Brain (organoid and tissue), 16 donors: ENCODE measurements at places on chromosomes 5 and 9. TPM values are rescaled to one million over a fixed set of nuclear protein-coding genes. Genes with fewer than 3 reads are reported as not detected.

The PTGS1 gene
- polyA plus RNA-seq: 1.4 TPM

The DBH gene
- 4.9 TPM for polyA plus RNA-seq

The PCDHB14 gene
- polyA plus RNA-seq: 1.8 TPM

The NMUR2 gene
- polyA plus RNA-seq: not detected

The C5orf34 gene
- 3.8 TPM for polyA plus RNA-seq

The NXNL2 gene
- polyA plus RNA-seq: 0.37 TPM

The ECM2 gene
- polyA plus RNA-seq: 1.3 TPM

The CBY3 gene
- not detected for polyA plus RNA-seq

The ARL14EPL gene
- polyA plus RNA-seq: not detected

The SLC34A1 gene
- not detected for polyA plus RNA-seq

The RGS7BP gene
- polyA plus RNA-seq: 1.1 TPM

The IL4 gene
- polyA plus RNA-seq: not detected

The SAPCD2 gene
- 65.8 TPM for polyA plus RNA-seq

The MUSK gene
- polyA plus RNA-seq: not detected

The SLC6A7 gene
- 4.1 TPM for polyA plus RNA-seq

The RPL7A gene
- polyA plus RNA-seq: 5,503 TPM
